Inflammatory macrophage (primary cell): ENCODE measurements at places on chromosomes 1 and 21.

DNA sequence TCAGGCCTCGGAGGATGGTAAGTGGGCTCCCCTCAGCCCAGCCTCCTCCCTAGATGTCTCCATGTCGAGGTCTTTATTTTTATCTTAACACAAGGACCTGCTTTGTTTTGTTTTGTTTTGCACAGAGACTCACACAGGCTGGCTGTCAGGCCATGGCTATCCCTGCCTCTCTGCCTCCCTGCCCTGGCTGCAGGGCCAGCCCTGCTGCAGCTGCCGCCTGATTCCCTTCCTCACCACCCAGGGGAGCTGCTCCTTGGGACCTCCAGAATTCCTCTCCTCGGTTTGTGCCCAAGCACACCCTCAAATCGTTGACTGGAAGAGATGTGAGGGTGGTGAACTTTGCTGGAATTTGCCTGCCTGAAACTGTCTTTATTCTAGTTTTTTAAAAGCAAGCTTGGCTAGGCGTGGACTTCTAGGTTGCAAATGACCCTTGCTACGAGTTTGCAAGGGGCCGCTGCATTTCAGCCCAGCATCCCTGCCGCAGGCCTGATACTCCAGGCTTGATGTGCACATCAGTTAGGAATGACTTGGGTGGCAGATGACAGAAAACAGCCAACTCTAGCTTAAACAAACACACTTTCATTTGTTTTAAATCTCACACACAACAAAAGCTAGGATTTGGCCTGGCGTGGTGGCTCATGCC is 37.1 kb downstream of the WNT9A start:
- no peak for DNase-seq

- DNase-seq = no peak
These were observed 206.2 kb upstream of the KAZN start for GRCh38 chr1:14392161-14392858.

GRCh38 chr1:238487931-238488330 is 597.2 kb upstream of the ZP4 start:
- DNase-seq = no peak

DNA sequence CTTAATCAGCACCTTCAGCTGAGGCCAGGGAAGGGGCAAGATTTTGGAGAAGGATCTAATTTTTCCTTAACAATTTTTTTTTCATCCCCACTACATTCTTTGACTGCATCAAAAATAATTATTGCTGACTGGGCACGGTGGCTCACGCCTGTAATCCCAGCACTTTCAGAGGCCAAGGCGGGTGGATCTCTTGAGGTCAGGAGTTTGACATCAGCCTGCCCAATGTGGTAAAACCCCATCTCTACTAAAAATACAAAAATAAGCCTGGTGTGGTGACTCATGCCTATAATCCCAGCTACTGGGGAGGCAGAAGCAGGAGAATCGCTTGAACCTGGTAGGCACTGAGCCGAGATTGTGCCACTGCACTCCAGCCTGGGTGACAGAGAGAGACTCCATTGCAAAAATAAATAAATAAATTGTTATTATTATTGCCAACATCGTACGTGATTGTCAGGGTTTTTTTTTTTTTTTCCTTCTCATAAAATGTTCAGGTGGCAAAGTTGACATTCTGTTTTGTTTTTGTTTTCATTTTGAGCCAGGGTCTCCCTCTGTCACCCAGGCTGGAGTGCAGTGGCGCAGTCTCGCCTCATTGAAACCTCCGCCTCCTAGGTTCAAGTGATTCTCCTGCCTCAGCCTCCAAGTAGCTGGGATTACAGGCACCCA is 37.3 kb upstream of the MORC3 start:
- DNase-seq = no peak
